K562 (cell line): ENCODE measurements at places on chromosomes 16 and 17. TPM values are rescaled to one million over a fixed set of nuclear protein-coding genes. Genes with fewer than 3 reads are reported as not detected.

GRCh38 chr17:80772906-80773242 is 218.8 kb upstream of the CHMP6 start:
- H3K27ac ChIP-seq: no peak overlapping the region
- no peaks in the 10 kb centered on the region for H3K4me1 ChIP-seq
- no peak for DNase-seq
- no peak overlapping the region for H3K4me3 ChIP-seq

GRCh38 chr16:57264950-57265371 is 19.5 kb downstream of the PLLP start:
- H3K27ac ChIP-seq: no peak overlapping the region
- no peaks in the 10 kb centered on the region for H3K27me3 ChIP-seq
- DNase-seq: no peak
- H3K36me3 ChIP-seq: no peaks in the 10 kb centered on the region

GRCh38 chr17:77451245-77451893 is 310.6 kb downstream of the SEC14L1 start:
- H3K36me3 ChIP-seq: peaks cover 5% of the 10 kb centered on the region; the same call in 2 of the 3 replicates
- peak; percentile 75 for DNase-seq
- H3K27ac ChIP-seq: peak overlapping the region; percentile 71

- no peak overlapping the region for H3K27ac ChIP-seq
- peak; percentile 19 for DNase-seq
- peaks cover 3% of the 10 kb centered on the region; the same call in 2 of the 3 replicates for H3K27me3 ChIP-seq
- no peaks in the 10 kb centered on the region for H3K36me3 ChIP-seq
- H3K4me3 ChIP-seq: no peak overlapping the region
Measured at GRCh38 chr16:55703003-55704001, 47.5 kb downstream of the SLC6A2 start.

The MYH2 gene
- not detected in 2 replicates for total RNA-seq

The AATK gene
- 0.51 and 0.55 TPM in 2 replicates for total RNA-seq

The OR2C1 gene
- not detected in 2 replicates for total RNA-seq

GRCh38 chr16:79928142-79928873 is 327.8 kb upstream of the MAF start:
- no peaks in the 10 kb centered on the region for H3K36me3 ChIP-seq
- H3K4me1 ChIP-seq: no peaks in the 10 kb centered on the region; the same call in 1 of the 2 replicates
- H3K27ac ChIP-seq: no peak overlapping the region
- DNase-seq: no peak
- H3K27me3 ChIP-seq: no peaks in the 10 kb centered on the region

The KCNJ18 gene
- not detected in 2 replicates for total RNA-seq

The LRRC37A gene
- total RNA-seq: 1.1 and 1.3 TPM in 2 replicates

DNA sequence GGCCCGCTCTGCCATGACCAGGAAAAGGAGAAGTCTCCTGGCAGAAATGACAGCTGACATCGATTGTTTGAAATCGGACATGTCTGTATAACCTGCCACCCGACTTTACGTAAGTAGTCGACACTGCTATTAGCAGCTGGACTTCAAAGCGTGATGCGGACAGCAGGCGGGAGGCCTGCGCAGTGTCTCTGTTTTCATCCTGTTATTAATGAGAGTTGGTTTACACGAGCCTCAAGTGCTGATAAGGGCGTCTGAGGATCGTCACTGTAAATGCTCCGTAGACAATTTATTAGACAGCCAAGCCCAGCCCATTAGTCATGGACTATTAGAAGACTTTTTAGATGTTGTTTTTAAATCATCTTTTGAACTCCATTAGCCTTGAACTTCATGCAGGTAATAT is 328.3 kb downstream of the FOXL1 start:
- peaks cover 5% of the 10 kb centered on the region; the same call in 2 of the 3 replicates for H3K4me1 ChIP-seq
- no peaks in the 10 kb centered on the region for H3K36me3 ChIP-seq
- no peak overlapping the region for H3K27ac ChIP-seq
- peaks cover 55% of the 10 kb centered on the region for H3K27me3 ChIP-seq

- no peak overlapping the region for H3K4me3 ChIP-seq
- no peak for DNase-seq
- H3K36me3 ChIP-seq: no peaks in the 10 kb centered on the region
- no peak overlapping the region for H3K27ac ChIP-seq
Measured at GRCh38 chr17:45895304-45895968, 1.1 kb downstream of the MAPT start.

The KRTAP1-5 gene
- not detected in 2 replicates for total RNA-seq
